ENCODE measurements at places on chromosomes 1 and 21. TPM values are rescaled to one million over a fixed set of nuclear protein-coding genes. Genes with fewer than 3 reads are reported as not detected.

Gene KCNN3
- 18.9 TPM for total RNA-seq

Gene ETNK2
- 6.8 TPM for total RNA-seq

Gene C1orf226
- total RNA-seq: 16.1 TPM

Gene ADARB1
- 76.7 TPM for total RNA-seq

Gene TRIM17
- not detected for total RNA-seq

Gene C1QB
- 476 TPM for total RNA-seq

Gene GNG4
- 1.5 TPM for total RNA-seq

DNA sequence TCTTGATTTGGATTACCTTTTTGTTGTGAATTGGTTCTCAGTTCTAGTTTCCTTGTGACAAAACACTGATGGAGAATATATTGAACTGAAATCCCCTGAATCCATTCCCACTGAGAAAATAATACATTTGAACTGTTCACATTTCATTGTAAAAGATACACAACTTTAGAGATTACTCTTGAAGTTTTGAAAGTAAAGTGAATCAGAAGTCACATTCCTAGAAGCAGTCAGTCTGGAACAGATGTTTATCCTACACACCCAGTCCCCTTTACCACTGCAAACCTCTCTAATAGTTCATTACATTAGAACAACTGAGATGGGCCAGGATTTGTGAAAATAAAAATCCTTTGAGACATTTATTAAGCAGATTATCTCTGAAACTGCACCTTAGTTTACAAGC is 3.4 kb downstream of the RERE start:
- no peak for DNase-seq

DNA sequence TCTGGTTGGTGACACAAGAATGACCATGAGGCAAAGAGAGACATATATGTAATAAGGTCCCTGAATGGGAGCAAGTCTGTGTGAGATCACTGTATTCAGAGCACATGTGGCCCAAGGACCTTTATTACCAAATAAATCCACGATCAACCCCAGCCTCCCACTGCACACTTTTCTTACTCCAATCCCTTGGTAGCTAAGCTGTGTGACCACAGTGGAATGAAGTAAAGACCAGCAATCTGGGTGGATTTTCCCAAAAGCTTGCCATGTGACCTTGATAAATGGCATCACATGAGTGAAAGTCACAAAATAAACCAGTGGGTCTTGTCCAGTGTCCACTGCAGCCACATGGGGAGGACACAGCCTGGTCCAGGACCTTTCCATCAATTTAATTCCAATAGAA is 36.7 kb upstream of the TLR5 start:
- DNase-seq: no peak

GRCh38 chr1:210364479-210364878 is 35.8 kb downstream of the HHAT start:
- DNase-seq: no peak

GRCh38 chr1:214329470-214330220 is 48.7 kb downstream of the SMYD2 start:
- no peak for DNase-seq

DNA sequence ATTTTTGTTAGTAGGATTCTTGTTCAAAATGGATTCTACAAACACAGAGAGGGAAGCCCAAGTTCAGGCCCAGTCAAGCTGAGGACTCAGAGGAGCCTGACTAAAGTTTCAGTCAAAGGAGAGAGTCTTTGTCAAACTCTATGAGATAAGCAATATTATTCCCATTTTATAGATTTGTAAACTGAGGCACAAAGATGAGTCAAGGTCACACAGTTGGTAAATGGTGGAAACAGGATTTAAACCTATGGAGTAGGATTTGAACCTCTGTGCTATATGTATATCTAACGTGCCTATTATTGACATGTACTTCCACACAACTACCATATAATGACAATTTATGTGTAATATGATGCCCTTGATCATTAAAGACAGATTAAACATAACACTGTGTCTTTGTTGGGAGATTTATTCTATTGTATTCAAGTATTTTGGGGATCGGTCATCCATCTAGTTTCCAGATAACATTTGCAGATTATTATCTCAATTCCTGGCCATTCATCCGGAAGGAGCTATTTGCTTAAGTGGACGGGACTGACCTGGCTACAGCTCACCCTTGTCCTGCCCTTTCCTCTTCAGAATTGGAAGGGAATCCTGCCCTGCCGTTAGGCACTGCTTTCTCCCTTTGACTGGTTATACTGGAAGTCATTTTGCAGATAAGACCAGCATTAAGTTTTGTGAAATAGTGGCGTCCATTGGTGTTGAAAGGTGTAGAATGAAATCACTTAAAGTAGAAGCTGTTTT is 86.1 kb upstream of the LMO4 start:
- no peak for DNase-seq

- DNase-seq: no peak
These were observed 105.8 kb upstream of the RALGPS2 start for GRCh38 chr1:178619042-178619927.

- DNase-seq: no peak
These were observed 17.5 kb downstream of the MAB21L3 start for GRCh38 chr1:116128664-116129063.

GRCh38 chr1:21703318-21703963 is 34.3 kb upstream of the RAP1GAP start:
- DNase-seq: no peak

- peak; percentile 63 for DNase-seq
These were observed 16.2 kb upstream of the POFUT2 start for GRCh38 chr21:45303751-45304475.

DNA sequence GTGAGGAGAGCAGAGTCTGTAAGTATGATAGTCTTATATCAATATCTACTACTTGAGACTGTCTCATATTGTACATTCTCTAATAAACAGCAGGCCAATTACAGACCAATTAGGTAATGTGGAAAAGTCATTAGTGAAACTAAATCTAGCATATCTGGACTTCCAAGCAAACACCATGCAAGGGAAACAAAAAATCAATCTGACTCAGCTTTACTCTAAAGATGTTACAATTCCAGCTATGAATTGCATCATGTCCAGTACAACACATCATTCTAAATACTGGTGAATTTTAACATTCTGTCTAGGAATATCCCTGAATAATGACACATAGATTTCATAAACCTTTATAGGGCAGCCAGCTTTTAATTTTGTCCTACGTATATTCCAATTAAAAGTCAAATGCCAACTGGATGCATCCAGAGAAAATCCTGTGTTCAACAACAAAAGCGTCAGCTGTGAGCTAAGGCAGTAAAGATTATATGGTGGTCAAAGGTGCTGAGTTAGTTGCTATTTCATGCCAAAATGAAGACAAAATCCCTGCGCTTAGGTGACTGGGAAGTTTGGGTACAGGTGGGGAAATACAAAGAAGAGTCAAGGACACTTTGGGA is 159.3 kb downstream of the TTLL7 start:
- DNase-seq: no peak

DNA sequence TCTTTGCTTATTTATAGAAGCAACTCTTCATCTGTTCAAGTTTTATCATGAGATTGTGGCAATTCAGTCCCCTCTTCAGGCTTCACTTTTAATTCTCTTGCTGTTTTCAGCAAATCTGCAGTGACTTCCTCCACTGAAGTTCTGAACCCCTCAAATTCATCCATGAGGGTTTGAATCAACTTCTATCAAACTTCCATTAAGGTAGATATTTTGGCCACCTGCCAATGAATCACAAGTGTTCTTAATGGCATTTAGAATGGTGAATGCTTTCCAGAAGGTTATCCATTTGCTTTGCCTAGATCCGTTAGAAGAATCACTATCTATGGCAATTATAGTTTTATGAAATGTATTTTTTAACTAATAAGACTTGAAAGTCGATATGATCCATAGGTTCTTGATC is 946.7 kb upstream of the B3GALT2 start:
- no peak for DNase-seq

- DNase-seq: peak; percentile 71
These were observed 42.0 kb upstream of the UBE2U start for GRCh38 chr1:64161357-64161941.

DNA sequence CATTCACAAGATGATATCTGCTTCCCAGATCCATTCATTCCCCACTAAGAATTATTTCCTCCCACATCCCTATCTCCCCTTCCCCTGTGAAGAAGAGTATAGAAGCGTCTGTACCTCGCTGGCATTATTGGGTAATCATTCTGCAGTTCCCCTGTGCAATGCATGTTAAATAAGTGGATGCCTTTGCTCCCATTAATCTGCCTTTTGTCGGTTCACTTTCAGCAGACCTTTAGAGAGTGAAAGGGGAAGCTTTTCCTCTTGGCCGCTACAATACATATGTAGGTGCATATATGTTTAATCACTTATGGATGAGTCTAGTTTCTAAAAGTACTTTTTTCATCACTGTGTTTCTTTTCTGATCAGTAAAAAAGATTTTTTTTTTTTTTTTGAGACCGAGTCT is 7.0 kb downstream of the CLCN6 start:
- DNase-seq: no peak

DNA sequence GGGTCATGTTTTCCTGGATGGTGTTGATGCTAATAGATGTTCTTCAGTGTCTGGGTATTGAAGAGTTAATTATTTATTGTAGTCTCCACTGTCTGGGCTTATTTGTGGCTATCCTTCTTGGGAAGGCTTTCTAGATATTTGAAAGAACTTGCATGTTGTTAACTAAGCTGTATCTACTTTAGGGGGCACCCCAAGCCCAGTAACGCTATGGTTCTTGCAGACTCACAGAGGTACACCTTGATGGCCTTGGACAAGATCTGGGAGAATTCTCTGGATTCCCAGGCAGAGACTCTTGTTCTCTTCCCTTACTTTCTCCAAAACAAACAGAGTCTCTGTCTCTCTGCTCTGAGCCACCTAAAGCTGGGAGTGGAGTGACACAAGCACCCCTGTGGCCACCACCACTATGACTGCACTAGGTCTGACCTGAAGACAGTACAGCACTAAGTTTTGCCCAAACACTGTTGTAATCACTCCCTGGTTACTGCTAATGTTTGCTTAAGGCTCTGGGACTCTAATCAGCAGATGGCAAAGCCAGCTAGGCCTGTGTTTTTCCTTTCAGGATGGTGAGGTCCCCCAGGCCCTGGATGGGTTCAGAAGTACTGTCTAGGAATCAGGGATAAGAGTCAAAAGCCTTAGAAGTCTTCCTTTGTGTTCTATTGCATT is 76.5 kb upstream of the C1orf21 start:
- no peak for DNase-seq

GRCh38 chr1:88730132-88730675 is 46.1 kb downstream of the PKN2 start:
- no peak for DNase-seq

GRCh38 chr1:53060579-53060978 is 1.4 kb upstream of the PODN start:
- peak; percentile 82 for DNase-seq

DNA sequence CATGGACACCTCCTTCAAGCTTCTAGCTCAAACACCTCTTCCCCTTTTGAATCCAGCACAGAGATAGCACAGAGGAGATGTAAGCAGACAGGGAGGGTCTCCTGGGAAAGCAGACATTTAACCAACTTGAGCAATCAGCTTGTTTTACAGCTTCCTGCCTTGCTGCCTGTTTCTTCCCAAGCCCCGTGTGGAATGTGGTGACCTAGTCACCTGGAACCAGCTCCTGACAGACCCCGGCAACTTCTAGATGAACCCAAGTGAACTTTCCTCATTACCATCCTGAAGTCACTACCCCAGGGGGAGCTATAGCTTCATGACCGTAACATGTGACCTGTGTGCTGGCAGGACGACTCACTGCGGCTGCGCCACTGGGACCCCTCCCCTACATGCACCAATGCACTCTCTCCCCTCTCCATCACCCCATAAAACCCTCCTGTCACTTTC is 24.1 kb upstream of the TTF2 start:
- DNase-seq: no peak

All from sigmoid colon (tissue), 7 donors.